NCI-H226 (cell line): ENCODE measurements at places on chromosomes 6 and 20.

GRCh38 chr6:14270925-14271788, 153.6 kb downstream of the CD83 start:
- DNase-seq = peak; percentile 99

DNA sequence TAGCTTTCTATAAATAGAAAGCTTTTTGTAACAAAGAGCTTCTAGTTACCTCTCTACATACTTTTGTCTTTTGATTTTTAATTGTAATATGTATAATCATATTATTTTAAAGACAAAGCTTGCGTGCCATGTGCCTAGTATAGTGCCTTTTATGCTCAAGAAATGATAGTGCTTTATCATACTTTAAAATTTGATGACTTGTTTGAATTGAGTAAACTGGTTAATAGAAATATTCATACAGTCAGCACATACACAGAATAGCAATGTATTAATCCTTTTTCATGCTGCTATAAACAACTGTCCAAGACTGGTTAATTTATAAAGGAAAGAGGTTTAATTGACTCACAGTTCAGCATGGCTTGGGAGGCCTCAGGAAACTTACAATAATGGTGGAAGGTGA, 313.0 kb downstream of the FRK start:
- no peak for DNase-seq

- DNase-seq = no peak
Observed at GRCh38 chr6:22601984-22602383, 32.6 kb downstream of the HDGFL1 start.

DNA sequence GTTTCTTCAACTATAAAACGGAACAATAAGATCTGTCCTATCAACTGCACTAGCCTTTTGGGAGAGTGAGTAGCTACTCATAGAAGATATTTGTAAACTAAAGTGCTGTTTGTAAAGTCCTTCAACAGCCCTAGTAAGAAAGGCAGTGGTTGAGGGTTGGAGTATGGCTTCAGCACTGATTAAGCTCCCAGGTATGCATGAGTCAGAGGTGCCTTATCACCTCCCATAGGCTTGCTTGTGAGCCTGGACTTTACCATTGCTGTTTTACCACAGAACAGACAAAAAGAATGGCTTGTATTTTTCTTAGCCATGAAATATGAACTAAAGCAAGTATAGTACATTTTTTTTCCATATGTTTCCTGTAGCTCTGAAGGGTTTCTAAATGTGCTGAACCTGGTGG, 44.1 kb downstream of the SAMD3 start:
- DNase-seq = peak; percentile 94

DNA sequence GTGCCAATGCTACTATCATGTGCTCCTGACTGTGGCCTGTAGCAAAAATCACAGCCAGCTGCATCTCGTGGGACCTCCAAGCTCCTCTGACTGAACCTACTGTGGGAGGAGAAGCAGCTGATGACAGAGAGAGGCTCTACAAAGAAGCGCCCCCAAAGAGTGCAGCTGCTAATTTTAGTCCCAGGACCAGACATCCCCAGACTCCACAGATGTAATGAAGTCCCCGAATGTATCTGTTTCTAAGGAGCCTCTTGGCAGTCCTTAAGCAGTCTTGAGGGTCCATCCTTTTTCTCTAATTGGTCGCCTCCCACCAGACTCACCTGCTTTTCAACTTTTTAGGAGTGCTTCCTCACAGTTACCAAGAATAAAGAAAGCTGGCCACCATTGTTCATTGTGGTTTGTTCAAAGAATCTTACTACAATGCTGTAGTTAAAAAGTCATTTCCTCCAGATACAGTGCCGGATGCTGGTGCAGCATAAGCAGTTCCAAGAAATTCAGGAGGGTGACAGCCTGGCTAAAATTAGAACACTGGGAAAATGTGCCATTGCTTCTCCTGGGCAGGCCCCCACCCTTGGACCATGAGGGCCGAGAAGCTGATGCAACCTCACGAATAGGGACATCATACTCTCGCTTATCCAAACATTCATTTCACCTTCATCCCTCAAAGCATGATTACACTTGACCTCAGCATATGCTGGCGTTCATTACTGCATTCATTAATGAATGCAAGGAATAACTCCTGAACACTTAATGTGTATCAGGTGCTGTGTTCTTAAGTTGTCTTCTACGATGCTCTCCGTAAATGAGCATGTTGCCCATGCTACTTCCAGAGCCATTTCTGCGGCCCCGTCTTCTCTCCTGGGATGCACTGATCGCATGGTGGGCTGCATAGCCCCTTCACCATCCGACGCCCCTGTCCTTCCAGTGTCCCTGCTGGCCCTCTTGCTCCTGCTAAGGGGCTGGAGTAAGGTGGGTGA, 66.4 kb downstream of the LY86 start:
- DNase-seq = no peak

DNA sequence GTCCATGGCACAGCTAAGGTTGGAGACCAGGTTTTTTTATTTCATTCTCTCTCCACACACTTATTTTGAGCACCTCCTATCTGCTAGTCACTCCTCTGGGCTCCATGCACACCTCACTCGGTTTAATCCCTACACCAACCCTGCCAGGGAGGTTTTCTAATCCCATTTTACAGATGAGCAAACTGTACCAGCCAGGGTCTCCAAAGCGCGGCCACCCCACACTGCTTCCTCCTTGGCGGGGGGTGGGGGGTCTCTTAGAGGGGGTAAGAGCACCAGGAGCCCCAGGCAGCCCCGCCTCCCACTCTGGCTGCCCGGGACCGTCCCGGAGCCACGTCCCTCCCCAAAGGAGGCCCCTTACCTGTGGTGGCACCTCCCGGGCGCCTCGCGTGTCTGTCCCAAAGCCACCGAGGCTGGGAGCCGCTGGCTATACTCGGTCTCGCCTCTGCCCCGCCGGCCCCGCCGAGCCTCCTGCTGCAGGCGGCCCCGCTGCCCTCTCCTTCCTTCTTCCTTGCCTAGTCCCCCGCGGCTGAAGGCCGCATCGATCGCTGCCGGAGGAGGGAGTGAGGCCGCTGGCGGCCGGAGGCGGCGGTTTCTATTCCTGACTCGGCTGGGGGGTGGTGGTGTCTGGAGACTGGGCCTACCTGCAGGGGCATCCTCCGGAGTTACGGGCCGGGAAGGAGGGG, at the start of gene KCNS1:
Gene KCNS1, minus strand, starts transcription at position 565 of the 683 bp plus-strand sequence. CDS start 1,891 bp downstream, outside the sequence.
- no peak for DNase-seq

- peak; percentile 48 for DNase-seq
Observed at GRCh38 chr20:7924692-7925091, 15.6 kb downstream of the HAO1 start.

DNA sequence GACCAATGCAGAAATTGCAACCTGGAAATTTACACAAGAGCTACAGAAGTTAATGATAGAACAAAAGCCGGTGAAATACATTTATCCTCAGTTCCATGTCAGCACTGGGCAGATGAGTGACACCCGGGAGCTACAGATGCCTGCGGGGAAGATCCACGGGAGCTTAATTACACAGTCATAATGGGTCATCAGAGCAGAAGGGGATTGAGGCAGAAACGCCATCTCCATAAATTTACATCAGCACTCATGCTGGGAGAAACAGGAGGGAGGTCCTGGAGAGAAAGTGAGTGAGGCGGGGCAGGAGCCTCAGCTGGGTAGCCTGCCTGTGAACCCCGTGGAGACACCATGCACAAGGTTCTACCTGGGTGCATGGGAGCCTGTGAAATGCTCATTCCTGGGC, 37.6 kb upstream of the CST7 start:
- no peak for DNase-seq

- DNase-seq = no peak
Observed at GRCh38 chr20:1855109-1855508, 40.1 kb upstream of the SIRPA start.

DNA sequence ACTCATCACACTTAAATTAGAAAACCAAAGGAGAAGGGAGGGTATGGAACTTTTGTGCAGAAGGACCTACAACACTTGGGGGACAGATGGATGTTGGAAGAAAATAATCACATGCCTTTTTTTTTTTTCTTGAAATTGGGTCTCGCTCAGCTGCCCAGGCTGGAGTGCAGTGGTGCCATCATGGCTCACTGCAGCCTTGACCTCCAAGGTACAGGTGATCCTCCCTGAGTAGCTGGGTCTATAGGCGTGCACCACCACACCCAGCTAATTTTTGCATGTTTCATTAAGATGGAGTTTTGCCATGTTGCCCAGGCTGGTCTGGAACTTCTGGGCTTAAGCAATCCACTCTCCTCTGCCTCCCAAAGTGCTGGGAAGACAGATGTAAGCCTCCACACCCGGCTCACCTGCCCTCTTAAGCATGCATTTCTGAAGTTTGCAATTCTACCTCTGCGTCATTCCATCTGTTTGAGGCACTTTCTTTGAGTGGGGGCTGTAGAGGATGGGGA, 370.8 kb upstream of the JARID2 start:
- DNase-seq = no peak

- peak; percentile 12 for DNase-seq
Observed at GRCh38 chr6:101883505-101883904, 490.0 kb downstream of the GRIK2 start.

GRCh38 chr6:44071670-44072451, 55.4 kb downstream of the MRPL14 start:
- peak; percentile 81 for DNase-seq

DNA sequence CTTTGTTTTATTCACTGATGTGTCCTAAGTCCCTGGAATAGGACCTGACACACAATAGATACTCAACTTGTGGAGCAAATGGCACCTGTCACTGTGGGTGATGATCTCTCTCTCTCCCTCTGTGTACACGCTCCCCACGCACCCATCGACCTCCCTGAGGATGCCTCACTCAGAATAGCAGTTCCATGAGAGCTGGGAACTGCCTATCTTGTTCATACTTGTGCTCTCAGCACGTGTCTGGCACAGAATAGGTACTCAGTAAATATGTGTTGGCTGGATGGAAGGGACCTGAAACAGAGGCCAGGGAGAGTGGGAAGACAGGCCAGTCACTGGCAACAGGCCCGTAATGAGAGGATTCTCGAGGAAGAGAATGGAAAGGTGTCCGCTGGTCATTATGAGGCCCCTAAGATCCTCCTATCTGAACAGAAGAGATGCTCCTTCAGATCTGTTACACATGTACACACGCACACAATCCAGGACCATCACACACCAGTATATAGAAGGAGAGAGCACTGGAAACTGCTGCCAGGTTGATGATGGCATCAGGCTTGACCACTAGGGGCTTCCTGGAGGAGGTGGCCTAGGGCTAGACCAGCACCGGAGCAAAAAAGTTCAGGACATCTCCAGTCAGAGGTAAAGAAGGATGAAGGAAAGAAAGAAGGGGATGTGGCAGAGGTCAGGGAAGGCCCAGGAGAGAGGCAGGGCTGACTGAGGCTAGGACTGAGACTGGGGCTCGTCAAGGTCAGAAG, 30.9 kb downstream of the VEGFA start:
- no peak for DNase-seq

DNA sequence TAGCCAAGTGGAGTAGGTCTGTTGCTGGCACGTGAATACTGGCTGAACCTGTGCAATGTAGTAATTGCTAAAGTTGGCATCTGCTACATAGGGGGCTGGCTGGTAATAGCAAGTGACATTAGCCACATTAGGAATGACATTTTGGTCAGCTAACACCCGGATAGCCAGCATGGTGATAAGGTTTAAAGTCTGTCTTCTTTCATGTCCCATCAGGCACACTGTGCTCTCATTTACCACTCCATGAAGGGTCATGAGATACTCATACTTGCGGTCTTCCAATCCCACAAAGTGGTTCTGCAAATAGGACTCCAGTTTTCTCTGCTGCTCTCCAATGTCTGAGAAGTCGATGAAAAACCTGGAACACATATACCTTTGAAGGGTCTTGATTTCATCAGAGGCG, 2.8 kb downstream of the TENT5A start:
- DNase-seq = no peak

GRCh38 chr20:5557123-5557522, 193.1 kb upstream of the SHLD1 start:
- DNase-seq = no peak

GRCh38 chr6:167293088-167293589, 2.0 kb downstream of the UNC93A start:
- DNase-seq = no peak

GRCh38 chr20:62141397-62142251, 1.6 kb downstream of the PSMA7 start:
- no peak for DNase-seq

DNA sequence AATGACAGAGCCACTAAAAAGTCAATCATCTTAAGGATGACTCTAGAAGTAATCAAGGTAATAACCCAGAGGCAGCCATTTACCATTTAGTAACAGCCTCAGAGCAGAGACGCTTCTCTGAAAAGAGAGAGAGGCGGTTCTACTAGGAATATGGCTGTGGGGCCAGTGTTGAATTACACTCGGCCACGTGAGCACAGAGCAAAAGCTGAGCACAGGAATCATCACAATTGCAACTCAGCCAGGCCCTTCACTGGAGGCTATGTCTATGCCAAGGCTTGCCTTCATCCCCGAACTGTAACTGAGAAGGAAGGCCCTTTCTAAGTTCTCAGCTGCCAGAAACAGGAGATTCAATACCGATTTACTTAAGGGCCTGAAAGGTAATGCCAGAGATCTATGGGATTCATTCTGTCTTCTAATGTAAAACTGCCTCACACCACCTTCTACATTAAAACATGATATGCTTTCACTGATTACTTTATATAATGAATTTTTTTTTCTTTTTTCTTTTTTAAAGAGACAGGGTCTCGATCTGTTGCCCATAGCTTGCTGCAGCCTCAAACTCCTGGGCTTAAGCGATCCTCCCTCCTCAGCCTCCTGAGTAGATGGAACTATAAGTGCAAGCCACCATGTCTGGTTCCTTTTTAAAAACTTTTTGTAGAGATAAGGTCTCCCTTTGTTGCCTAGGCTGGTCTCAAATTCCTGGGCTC, 67.6 kb downstream of the NUDT3 start:
- no peak for DNase-seq

- no peak for DNase-seq
Observed at GRCh38 chr6:7809346-7809745, 83.4 kb downstream of the BMP6 start.

DNA sequence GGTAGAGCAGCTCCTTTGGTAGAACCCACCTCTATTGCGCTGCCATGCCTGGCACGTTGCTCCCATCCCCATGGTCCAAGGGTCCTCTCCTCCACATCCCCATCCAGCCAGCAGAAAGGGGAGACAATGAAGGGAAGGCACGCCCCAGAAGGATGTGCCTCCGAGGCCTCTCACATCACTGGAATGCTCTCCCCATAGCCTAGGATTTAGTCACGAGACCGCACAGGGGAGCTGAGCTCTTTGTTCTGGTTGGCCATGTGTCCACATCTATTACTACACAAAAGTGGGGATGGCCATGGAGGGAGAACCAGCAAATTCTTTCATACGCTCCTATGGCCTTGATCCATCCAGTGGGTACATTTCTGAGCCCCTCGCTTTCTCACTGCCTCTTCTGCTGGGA, 60.5 kb upstream of the SALL4 start:
- DNase-seq = no peak

- DNase-seq = no peak
Observed at GRCh38 chr20:13791540-13792459, 7.0 kb downstream of the NDUFAF5 start.

GRCh38 chr6:38501931-38502330, 137.8 kb downstream of the BTBD9 start:
- no peak for DNase-seq
